ENCODE measurements at places on chromosomes 4 and X.

DNA sequence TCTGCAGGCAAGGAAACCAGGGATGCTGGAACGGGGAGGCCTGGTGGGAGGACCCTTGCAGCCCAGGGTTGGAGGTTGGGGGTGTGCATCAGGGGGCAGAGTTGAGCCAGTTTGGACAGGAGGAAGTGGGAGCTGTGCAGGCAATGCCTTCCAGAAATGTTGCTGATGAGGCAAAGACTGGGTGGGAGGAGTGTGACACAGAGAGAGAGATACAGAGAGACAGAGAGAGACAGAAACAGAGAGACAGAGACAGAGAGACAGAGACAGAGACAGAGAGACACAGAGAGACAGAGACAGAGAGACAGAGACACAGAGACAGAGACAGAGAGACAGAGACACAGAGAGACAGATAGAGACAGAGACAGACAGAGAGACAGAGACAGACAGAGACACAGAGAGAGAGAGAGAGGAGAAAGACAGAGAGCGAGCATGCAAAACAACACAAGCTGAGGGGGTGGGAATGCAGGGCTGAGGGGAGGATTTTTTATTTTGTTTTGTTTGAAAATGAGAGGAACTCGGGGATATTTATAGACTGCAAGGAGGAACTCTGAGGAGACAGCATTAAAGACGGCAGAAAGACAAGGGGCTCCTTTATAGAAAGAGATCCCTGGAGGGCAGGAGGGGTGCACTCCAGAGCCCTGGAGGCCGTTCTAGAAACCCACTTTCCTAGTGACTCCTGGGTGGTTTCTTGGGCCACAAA, 1.9 kb upstream of the HAUS3 start:
- peak; percentile 31 for DNase-seq

DNA sequence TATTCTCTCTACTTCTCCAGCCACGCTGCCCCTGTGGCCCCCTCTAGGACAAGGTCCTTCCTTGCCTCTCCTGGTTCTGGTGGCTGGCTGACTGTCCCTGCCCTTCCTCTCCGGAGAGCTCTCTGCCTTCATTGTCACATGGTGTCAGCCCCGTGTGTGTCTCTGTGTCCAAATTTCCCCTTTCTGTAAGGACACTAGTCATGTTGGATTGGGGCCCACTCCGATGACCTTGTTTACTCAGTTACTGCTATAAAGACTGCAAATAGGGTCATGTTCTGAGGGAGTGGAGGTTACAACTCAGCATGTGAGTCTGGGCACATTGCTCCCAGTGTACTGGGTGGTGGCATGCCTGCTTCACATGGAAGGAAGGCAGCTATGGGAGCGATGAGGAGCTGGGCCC, 129.5 kb upstream of the PSAPL1 start:
- no peak for DNase-seq

- peak; percentile 54 for DNase-seq
Measured at GRCh38 chr4:177427192-177427591, 15.0 kb downstream of the AGA start.

GRCh38 chr4:20159516-20159915, 92.2 kb upstream of the SLIT2 start:
- no peak for DNase-seq

DNA sequence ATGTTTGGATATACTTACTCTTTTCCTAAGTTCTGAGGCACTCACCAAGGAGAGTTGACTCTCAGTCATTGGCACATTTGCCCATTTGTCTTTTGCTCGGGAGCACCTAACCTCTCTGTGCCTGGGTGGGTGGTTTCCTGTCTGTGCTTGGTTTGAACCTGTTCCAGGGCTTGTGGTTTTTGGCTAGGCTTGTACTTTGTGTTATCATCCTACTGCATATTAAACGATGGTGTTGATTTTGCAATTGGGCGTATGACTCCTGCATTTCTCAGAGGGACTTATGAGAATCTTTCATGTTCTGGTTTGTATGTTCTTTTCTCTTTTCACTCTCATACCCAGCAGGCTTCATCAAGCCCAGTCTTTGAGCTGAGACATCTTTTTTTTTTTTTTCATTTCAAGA, 161.7 kb downstream of the BTC start:
- no peak for DNase-seq

DNA sequence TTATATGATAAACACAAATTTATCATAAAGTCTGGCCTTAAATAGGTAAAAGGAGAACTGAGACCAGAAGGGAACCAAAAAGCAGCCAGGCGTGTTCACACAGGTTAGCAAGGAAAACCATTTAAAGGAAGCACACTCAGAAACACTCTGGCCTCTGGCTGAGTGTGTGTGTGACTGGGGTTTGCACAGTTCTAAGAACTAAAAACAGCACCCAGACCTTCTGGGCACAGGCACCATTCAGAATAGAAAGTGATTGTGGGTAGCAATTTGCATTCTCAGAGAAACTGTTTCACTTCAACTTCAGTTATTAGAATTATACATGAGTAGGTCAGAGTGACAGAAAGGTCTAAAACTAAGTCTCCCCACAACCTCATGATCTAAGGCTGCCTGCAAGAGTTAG, 10.0 kb downstream of the GPR82 start:
- DNase-seq: no peak

All from trophoblast cell (in vitro differentiated cells and primary cell).